Activated CD4-positive, alpha-beta T cell treated with anti-CD3 and anti-CD28 coated beads, Interleukin-2, amount 50 U/mL, for 48 hours (primary cell): ENCODE measurements at places on chromosomes 1 and 21.
A peak's percentile ranks its signal among the peaks of the same experiment; 100 is the strongest.

DNA sequence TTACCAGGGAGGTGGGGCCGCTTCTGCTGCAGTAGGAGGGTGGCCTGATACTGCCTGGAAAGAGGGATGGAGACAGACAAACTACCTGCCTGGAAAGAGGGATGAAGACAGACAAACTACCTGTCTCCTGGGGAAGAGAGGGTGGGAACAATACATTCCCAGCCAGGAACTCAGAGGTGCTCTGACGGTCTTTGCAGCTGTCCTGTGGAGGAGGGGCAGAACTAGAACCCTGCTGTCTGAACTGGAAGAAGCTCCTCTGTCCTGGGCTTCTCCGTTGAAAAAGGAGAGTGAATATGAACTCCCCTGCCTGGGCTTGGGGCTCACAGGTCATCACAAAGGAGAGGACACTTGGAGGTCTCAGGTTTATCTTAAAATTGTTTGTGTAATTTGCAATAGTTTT lies 40.3 kb upstream of the ETV3 start:
- DNase-seq = no peak

- DNase-seq = no peak
These were observed 100.5 kb upstream of the TLR5 start for GRCh38 chr1:223243441-223244050.

- DNase-seq = no peak
These were observed 424.8 kb upstream of the PLXNA2 start for GRCh38 chr1:208668991-208669390.

DNA sequence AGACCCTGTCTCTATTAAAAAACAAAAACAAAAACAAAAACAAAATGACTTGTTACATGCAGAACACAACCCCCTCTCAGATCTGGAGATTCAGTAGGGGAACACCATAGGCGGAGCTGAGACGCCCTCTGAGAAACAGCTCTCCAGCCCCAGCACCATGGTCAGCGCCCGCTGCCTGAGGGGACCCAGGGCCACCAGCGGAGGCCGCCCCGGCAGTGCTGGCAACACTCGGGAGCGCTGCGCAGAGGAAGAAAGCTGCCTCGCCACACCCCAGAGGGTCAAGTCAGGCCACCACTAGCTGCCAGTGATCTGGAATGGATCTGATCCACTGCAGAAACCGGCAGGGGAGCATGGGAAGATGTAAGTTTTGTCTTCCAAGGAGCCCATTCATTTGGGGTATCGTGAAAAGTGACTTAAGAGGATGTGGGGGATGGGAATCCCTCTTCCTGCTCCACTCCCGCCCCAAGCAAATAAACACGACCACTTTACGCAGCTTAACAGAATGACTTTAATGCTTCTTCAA lies 3.1 kb downstream of the ACTA1 start:
- DNase-seq = peak; percentile 62

- no peak for DNase-seq
These were observed 10.0 kb downstream of the PLA2G2D start for GRCh38 chr1:20109223-20109856.

DNA sequence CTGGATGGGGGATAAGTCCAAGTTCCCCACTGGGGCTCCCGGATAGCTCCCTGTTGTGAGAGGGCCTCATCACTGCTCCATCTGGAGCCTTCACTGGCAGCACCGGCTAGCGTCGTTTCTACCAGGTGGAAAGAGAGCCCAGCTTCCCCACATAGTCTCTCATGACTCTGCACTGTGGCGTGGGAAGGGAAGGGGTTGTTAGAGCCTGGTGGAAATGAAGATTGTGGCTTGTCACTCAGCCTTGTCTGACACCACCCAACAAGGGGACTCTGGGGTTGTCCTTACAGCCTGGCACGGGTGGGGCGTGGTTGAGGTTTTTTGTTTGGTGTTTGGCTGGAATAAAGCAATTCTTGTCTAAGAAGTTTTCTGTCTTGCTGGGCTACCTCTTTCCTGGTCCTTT lies 94.6 kb downstream of the ADARB1 start:
- no peak for DNase-seq

- no peak for DNase-seq
These were observed 8.5 kb downstream of the EPHA2 start for GRCh38 chr1:16147156-16147926.

DNA sequence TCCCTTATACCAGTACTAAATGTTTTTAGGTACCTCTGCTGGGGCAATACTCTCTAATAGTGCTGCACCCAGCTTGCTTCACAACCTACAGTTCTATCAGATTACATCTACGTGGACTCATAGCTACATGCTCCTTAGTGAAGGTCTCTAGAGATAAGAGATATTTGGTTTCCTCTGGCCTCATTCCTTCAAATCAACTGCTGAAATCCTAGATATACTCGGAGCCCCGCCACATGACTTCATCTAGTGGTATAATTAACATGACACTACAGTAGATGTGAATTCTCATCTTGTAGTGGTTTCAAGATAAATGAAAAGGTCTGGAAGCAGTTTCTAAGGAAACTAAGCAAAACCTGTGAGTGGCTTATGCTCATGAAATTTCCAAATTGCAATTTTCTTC lies 115.4 kb downstream of the SMYD2 start:
- no peak for DNase-seq

GRCh38 chr1:81298266-81298665 lies 502.5 kb upstream of the ADGRL2 start:
- no peak for DNase-seq

DNA sequence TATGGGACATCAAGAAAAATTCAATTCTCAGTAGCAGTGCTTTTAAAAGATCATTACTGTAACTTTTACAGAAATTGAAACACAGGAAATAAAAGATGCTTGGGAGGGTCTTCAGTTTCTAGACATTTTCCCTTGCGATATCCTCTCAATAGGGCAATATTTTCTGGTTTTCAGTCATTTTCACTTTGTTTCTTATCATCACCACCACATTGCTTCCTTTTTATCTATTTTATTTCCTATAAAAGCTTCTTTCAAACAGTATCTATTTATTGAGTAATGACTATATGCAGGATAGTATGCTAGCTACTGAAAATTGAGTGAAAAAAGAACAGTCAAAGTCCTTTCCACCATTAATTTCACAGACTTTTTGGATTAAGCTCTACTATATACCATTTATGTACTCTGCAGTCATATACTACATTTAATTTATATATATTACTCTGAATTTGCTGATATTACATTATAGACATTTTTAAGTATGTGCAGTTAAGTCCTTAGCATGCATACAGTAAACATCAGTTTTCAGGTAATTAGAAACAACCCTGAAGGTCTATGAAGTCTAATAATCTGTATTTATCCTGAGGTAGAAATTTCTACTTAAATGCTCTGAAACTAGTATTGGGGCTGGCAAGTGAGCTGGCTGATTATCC lies 18.7 kb downstream of the TRMT1L start:
- no peak for DNase-seq

DNA sequence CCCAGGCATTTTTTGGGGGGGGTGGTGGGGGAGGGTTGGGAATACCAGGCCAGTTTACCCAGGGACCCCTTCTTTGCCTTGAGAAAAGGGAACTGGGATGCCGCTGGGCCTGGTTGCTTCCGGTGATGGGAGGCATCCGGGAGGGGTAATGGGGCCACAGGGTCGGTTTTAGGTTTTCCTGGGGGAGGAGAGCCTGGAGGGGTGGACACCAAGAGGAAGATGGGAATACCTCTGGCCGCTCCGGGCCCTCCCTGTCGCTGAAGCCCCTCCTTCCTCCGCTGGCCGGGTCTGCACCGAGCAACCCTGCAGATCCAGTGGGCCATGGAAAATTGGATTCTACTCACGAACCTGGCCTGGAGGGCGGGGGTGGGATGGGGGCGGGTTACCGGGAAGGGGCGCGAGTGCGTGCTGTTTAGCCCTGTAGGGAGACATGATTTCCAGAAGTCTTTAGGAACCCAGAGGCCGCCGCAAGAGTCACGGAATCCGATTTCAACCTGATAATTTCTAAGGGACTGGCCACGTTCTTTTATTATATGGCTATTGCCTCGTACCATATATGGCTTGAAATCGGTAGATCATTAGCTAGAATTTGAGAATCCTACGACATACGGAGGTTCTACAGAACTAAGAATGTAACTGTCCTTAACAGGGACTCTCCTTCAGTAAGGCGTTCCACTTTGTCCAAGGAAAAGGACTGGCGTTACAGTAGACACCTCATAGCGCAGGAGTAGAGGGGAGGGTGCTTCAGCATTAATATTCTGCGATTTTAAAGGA lies 749 bp downstream of the AKIRIN1 start:
- DNase-seq = peak; percentile 13

DNA sequence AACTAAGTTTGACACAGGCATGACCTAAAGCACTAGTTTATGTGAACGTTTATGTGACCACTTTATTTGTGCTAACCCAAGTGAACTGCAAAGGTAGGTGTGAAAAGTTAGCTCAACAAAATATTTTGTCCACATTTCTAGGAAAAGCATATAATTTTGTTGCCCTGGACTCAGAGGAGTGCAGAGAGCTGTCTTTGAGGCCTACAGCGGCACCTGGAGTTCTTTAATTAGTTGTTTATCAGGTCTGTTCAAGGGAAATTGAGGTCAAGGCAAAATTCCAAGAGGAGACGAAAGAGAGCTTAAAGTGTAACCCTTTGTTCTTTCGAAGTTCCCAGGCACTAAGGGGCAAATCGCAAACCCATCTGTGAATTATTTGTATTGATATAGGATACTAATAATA lies 1.3 kb downstream of the GIPC2 start:
- no peak for DNase-seq

DNA sequence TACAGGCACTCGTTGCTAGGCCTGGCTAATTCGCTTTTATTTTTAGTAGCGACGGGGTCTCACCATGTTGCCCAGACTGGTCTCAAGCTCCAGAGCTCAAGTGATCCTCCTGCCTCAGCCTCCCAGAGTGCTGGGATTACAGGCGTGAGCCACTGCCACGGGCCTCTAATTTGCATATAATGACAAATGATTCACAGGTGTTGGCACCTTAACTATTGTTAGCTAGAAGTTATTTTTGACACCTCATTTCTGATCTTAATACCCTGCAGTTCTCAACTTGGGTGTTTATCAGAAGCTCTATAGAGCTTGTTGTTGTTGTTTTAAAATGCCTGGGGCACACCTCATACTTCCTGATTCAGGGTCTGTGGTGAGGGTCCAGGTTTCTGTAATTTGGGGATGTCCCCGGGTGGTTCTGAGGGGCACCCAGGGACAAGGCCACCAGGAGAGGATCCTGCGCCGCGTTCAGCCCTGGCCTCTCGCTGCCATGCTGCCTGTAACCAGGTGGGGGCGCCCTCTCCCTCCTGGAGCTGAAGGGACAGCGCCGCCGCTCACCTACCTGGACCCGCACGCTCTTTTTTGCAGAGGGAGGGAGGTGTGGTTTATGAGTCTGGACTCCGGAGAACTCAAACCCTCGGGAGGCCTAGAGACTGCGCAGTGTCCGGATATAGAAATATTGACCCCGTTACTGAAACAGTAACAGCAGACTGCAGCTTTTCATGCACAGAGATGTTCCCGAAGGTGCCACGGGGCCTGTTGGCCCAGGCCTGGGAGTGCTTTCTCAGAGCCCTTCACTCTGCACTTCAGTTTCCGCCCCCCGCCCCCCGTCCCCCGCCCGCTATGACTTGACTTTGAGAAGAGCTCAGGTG lies 23.0 kb upstream of the NEK2 start:
- peak; percentile 91 for DNase-seq

GRCh38 chr1:28010969-28011368 lies 51.2 kb downstream of the XKR8 start:
- DNase-seq = no peak

DNA sequence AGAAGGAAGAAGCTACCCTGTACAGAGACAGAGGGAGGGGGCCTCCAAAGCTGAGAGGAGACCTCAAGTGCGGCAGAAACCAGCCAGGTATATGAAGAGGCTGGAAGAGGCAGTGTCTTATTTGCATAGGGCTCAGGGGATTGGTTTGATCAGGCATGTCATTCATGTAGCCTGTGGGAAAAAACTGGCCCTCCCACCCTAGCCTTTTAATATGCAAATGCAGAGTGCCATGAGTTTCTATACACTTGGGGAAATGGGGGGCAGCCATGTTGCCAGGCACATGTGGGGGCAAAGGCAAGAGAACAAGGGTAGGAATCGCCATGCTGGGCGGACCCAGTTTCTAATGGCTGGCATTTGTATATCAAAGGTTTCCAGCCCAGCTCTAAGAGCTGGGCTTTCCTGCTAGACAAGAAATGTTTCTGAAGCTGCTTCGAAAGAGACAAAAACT lies 172.7 kb downstream of the RASAL2 start:
- no peak for DNase-seq

- no peak for DNase-seq
These were observed 519 bp upstream of the IQCC start for GRCh38 chr1:32204943-32205361.

- DNase-seq = peak; percentile 53
These were observed at the start of gene IKBKE for GRCh38 chr1:206469933-206470691. Gene IKBKE (plus strand): TSS chr1:206470476. CDS start chr1:206473228, 2,752 bp downstream.

- peak; percentile 13 for DNase-seq
These were observed 950 bp upstream of the LRP8 start for GRCh38 chr1:53328541-53329499.

DNA sequence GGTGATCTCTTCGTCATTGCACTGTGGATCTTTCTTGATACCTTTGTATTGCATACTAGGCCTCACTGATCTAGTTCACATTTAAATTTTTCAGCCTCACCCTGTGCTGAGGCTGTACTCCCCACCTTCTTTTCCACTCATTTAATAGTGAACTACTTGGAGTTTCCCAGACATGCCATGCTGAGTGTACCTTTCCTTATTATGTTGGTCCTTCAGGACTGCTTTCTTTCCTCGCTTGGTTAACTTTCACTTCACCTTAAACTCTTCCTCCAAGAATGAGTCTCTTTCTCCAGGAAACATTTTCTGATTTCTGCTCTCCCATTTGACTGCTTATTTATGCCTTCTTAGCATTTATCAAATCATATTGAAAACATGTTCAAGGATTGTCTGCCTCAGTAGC lies 20.8 kb downstream of the RNF2 start:
- no peak for DNase-seq

DNA sequence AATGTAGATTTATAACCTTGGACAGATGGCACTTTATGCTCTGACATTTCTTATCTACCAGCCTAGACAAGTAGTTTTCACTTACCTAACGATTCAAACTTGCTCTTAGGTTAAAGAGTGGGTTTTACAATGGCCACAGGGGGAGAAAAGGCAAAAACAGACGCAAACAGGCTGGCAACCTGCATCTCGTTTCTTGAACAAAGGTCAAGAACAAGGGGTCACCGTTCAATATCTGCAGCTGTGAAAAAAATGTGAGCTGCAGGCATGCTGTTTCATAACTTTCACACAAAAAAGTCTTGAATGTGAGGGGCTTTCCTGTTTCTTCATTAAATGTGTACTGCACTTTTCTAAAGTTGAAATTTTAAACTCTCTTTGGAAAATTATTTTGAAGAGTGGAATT lies 49.4 kb downstream of the SYDE2 start:
- DNase-seq = no peak

- DNase-seq = no peak
These were observed 166.8 kb upstream of the IVNS1ABP start for GRCh38 chr1:185483664-185484450.
